Adrenal gland (tissue), 19 donors: ENCODE measurements at places on chromosomes 5 and 9.
A peak's percentile ranks its signal among the peaks of the same experiment; 100 is the strongest.

GRCh38 chr5:157107508-157107907 lies 1.3 kb downstream of the HAVCR2 start:
- H3K27me3 ChIP-seq = no peaks in the 10 kb centered on the region
- H3K36me3 ChIP-seq = no peaks in the 10 kb centered on the region
- H3K4me3 ChIP-seq = no peak overlapping the region
- no peak overlapping the region for H3K27ac ChIP-seq
- no peak for DNase-seq
- H3K4me1 ChIP-seq = peaks cover 14% of the 10 kb centered on the region

GRCh38 chr5:39547553-39548154 lies 122.9 kb upstream of the DAB2 start:
- no peaks in the 10 kb centered on the region for H3K36me3 ChIP-seq
- H3K27ac ChIP-seq = no peak overlapping the region
- no peak for DNase-seq
- no peaks in the 10 kb centered on the region for H3K4me1 ChIP-seq
- no peak overlapping the region for H3K4me3 ChIP-seq
- H3K27me3 ChIP-seq = no peaks in the 10 kb centered on the region

GRCh38 chr5:58582019-58582802 lies 664 bp upstream of the RAB3C start:
- peaks cover 17% of the 10 kb centered on the region for H3K27me3 ChIP-seq
- DNase-seq = no peak
- H3K36me3 ChIP-seq = no peaks in the 10 kb centered on the region
- H3K4me1 ChIP-seq = peaks cover 11% of the 10 kb centered on the region

GRCh38 chr9:14633148-14633547 lies 60.1 kb downstream of the ZDHHC21 start:
- H3K27ac ChIP-seq = no peak overlapping the region
- no peaks in the 10 kb centered on the region for H3K36me3 ChIP-seq
- H3K4me3 ChIP-seq = no peak overlapping the region
- H3K27me3 ChIP-seq = no peaks in the 10 kb centered on the region

GRCh38 chr9:123431581-123431980 lies 75.6 kb downstream of the CRB2 start:
- no peak for DNase-seq
- no peak overlapping the region for H3K27ac ChIP-seq
- no peak overlapping the region for H3K4me3 ChIP-seq
- H3K27me3 ChIP-seq = no peaks in the 10 kb centered on the region
- no peaks in the 10 kb centered on the region for H3K36me3 ChIP-seq

DNA sequence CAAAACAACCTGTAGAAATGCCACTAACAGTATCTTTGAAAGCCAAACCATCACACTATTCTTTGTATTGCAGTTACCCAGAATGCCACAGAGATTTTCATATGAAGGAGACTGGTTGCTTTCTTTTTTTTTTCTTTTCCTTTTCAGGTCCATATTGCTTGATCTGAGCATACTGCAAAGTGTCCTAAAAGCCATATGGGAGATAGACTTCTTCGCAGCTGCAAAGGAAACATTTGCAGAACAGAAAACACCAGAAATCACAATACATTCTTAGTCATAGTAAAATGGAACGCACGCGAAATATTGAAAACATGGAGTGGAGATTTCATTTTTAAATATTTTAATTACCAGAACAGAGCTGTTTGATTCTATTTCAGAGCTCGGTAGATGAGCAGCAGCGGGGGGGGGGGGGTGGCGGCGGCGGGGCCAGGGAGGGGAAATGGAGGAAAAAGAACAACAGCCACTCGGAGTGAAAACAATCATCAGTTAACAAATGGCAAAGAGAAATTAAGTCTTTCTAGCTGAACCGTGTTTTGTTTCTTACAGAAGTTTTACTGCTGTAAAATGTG lies 284.1 kb downstream of the NFIB start:
- no peak for DNase-seq
- peak overlapping the region; percentile 52 for H3K27ac ChIP-seq
- no peak overlapping the region for H3K4me3 ChIP-seq
- H3K27me3 ChIP-seq = no peaks in the 10 kb centered on the region
- H3K4me1 ChIP-seq = no peaks in the 10 kb centered on the region

- no peaks in the 10 kb centered on the region for H3K27me3 ChIP-seq
- H3K27ac ChIP-seq = no peak overlapping the region
- no peak for DNase-seq
Measured at GRCh38 chr5:82314964-82315758, 37.0 kb upstream of the RPS23 start.

GRCh38 chr5:37776826-37777225 lies 63.0 kb downstream of the GDNF start:
- no peak overlapping the region for H3K27ac ChIP-seq
- no peak overlapping the region for H3K4me3 ChIP-seq
- no peaks in the 10 kb centered on the region for H3K36me3 ChIP-seq
- H3K27me3 ChIP-seq = no peaks in the 10 kb centered on the region
- H3K4me1 ChIP-seq = no peaks in the 10 kb centered on the region

DNA sequence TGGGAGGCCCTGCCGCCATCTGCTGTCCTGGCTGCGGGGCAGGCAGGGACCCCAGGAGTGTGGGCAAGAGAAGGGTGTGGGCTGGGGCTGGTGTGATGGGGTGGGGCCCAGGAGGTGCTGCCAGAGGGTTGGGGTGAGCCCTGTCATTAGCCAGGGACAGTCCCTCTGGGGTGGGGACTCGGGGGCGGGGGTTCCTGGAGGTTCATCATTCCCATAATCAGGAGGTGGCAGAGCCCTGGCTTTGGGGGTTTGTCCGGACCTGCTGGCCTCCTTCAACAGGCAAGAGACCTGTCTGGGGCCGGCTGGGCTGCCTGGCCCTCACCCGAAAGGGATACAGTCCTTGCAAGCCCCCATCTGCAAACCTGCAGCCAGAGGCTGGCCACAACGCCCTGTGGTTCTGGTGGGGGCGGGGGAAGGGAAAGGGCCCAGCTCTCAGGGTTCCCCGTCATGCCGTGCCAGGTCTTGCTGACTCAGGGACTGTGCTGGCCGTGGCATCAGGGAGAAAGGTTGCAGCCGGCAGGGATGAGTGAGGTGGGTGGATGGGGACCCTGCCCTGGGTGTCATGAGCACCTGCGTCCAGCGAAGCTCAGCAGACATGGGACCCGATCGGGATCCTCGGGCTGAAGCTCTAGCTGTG lies 65.2 kb downstream of the MRPL36 start:
- peak; percentile 35 for DNase-seq
- no peaks in the 10 kb centered on the region for H3K4me1 ChIP-seq
- no peaks in the 10 kb centered on the region for H3K36me3 ChIP-seq
- H3K4me3 ChIP-seq = no peak overlapping the region
- H3K27ac ChIP-seq = no peak overlapping the region
- no peaks in the 10 kb centered on the region for H3K27me3 ChIP-seq

GRCh38 chr5:150000990-150001659 lies 586 bp downstream of the HMGXB3 start:
- peak overlapping the region; percentile 61 for H3K4me3 ChIP-seq
- peaks cover 36% of the 10 kb centered on the region for H3K4me1 ChIP-seq
- H3K27me3 ChIP-seq = no peaks in the 10 kb centered on the region
- peak; percentile 73 for DNase-seq

- H3K4me1 ChIP-seq = peaks cover 23% of the 10 kb centered on the region
- peak; percentile 44 for DNase-seq
- H3K4me3 ChIP-seq = no peak overlapping the region
- H3K27me3 ChIP-seq = no peaks in the 10 kb centered on the region
Measured at GRCh38 chr5:139710319-139711066, 62.3 kb downstream of the CXXC5 start.

- H3K27ac ChIP-seq = no peak overlapping the region
- DNase-seq = no peak
- no peaks in the 10 kb centered on the region for H3K27me3 ChIP-seq
- no peaks in the 10 kb centered on the region for H3K36me3 ChIP-seq
- H3K4me3 ChIP-seq = no peak overlapping the region
Measured at GRCh38 chr9:86517475-86517874, 163.3 kb upstream of the TUT7 start.

GRCh38 chr5:142357469-142358090 lies 32.8 kb upstream of the SPRY4 start:
- peaks cover 14% of the 10 kb centered on the region for H3K4me1 ChIP-seq
- H3K27ac ChIP-seq = peak overlapping the region; percentile 93
- H3K4me3 ChIP-seq = peak overlapping the region; percentile 56
- DNase-seq = no peak

DNA sequence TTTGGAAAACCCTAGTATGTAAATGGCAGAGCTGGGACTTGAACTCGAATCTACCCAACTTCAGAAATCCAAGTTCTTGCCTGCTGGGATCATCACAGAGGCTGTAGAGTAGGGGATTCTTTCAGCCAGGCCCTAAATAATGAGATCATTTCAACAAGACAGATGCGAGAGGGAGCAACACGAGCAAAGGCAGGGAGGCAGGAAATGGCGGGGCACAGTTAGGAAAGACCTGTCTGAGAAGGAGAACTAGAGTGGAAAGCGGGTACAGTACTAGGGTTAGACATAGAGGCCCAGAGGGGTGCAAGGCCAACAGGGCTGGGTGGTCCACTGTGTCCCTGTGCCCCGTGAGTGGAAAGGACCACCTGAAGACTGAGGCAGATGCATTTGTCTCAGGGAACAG lies 46.1 kb downstream of the MVB12B start:
- peaks cover 6% of the 10 kb centered on the region for H3K4me1 ChIP-seq
- H3K27ac ChIP-seq = no peak overlapping the region
- no peak for DNase-seq

GRCh38 chr5:35305336-35306020 lies 75.2 kb upstream of the PRLR start:
- no peak overlapping the region for H3K27ac ChIP-seq
- H3K4me1 ChIP-seq = no peaks in the 10 kb centered on the region
- no peaks in the 10 kb centered on the region for H3K36me3 ChIP-seq
- no peaks in the 10 kb centered on the region for H3K27me3 ChIP-seq
- no peak for DNase-seq

DNA sequence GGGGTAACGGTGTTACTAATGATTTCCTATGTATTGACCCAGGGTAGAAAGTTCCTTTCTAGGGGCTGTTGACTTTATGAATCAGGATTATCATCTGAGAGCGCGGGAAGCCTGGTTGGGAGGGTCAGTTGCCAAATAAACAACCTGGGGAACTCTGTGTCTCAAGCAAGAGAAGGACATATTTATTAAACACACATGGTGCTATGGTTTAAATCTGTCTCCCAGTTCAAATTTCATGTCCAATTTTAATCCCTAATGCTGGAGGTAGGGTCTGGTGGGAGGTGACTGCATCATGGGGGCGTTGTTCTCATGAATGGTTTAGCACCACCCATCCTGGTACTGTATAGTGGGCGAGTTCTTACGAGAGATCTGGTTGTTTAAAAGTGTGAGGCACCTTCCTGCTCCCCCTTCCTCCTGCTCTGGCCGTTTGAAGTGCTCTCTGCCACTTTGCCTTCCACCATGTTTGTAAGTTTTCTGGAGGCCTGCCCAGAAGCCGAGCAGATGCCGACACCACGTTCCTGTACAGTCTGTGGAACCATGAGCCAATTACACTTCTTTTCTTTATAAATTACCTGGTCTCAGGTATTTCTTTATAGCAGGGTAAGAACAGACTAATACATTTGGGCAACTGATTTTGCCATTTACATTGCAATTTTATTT lies 19.7 kb upstream of the GAS1 start:
- H3K27me3 ChIP-seq = no peaks in the 10 kb centered on the region
- no peak overlapping the region for H3K27ac ChIP-seq
- DNase-seq = no peak

DNA sequence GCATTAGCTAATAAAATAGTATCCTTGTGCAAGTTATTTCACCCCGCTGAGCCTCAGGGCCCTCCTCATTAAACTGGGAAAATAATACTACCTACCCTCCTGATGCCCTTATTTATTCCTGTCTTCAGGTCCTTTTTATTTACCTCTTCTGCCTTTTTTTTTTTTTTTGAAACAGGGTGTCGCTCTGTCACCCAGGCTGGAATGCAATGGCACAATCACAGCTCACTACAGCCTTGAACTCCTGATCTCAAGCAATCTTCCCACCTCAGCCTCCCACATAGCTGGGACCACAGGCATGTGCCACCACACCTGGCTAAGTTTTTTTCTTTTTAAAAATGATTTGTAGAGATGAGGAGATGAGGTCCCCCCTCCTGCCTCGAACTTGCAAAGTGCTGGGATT lies 20.9 kb downstream of the HBEGF start:
- no peaks in the 10 kb centered on the region for H3K27me3 ChIP-seq
- no peaks in the 10 kb centered on the region for H3K36me3 ChIP-seq
- no peak overlapping the region for H3K4me3 ChIP-seq
- peaks cover 39% of the 10 kb centered on the region for H3K4me1 ChIP-seq
- DNase-seq = no peak
- no peak overlapping the region for H3K27ac ChIP-seq

- no peak overlapping the region for H3K4me3 ChIP-seq
- H3K27ac ChIP-seq = no peak overlapping the region
- no peaks in the 10 kb centered on the region for H3K4me1 ChIP-seq
- H3K27me3 ChIP-seq = no peaks in the 10 kb centered on the region
Measured at GRCh38 chr9:133640580-133641395, 4.6 kb downstream of the DBH start.

DNA sequence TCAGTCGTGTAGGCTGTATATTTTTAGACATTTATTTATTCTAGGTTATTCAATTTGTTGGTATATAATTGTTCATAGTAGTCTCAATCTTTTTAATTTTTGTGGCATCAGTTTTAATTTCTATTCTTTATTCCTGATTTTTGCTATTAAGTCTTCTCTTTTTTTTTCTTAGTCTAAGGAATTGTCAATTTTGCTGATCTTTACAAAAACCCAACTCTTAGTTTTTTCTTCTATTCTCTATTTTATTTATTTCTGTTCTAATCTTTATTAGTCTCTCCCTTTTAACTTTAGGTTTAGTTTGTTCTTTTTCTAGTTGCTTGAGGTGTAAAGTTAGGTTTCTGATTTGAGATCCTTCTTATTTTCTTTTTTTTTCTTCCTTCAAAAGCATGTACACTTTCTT lies 152.5 kb downstream of the FANCC start:
- no peaks in the 10 kb centered on the region for H3K36me3 ChIP-seq
- no peaks in the 10 kb centered on the region for H3K4me1 ChIP-seq
- H3K27me3 ChIP-seq = no peaks in the 10 kb centered on the region
- DNase-seq = no peak

GRCh38 chr9:109013679-109014607 lies 644 bp upstream of the CTNNAL1 start:
- H3K27ac ChIP-seq = peak overlapping the region; percentile 91
- DNase-seq = peak; percentile 52
- H3K4me1 ChIP-seq = peaks cover 18% of the 10 kb centered on the region
- H3K4me3 ChIP-seq = no peak overlapping the region
- H3K27me3 ChIP-seq = no peaks in the 10 kb centered on the region
- no peaks in the 10 kb centered on the region for H3K36me3 ChIP-seq

- no peak overlapping the region for H3K4me3 ChIP-seq
- no peak for DNase-seq
- no peaks in the 10 kb centered on the region for H3K4me1 ChIP-seq
- H3K36me3 ChIP-seq = no peaks in the 10 kb centered on the region
Measured at GRCh38 chr5:125331987-125332598, 585.7 kb upstream of the ZNF608 start.
